ENCODE measurements at places on chromosomes 12 and 14.

- H3K27me3 ChIP-seq = no peaks in the 10 kb centered on the region
- no peaks in the 10 kb centered on the region for H3K4me1 ChIP-seq
- DNase-seq = no peak
- H3K27ac ChIP-seq = no peak overlapping the region
- H3K36me3 ChIP-seq = peaks cover 34% of the 10 kb centered on the region
- no peak overlapping the region for H3K4me3 ChIP-seq
Observed at GRCh38 chr14:52008136-52008535, 18.8 kb downstream of the RTRAF start.

GRCh38 chr12:27571463-27571862, 47.5 kb downstream of the PPFIBP1 start:
- no peaks in the 10 kb centered on the region for H3K36me3 ChIP-seq
- no peak overlapping the region for H3K27ac ChIP-seq
- no peak for DNase-seq

DNA sequence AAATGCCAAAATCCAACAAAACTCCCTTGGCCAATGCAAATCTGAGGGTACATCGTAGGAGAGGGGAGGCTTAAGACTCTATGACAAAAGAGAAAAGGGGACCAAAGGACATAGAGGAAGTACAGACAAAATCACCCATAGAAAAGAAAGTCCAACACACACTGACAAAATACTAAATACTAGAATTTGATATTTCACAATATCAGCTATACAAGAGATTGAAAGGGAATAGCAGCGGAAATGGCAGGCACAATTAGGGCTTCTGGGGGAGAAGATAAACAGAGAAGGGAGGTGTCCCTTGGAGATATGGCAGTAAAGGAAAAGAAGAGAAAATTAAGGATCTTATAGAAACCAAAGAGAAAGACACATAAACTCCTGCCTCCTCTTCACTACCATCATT, 29.0 kb downstream of the ATP2B1 start:
- no peak for DNase-seq
- peaks cover 71% of the 10 kb centered on the region for H3K4me1 ChIP-seq
- H3K27me3 ChIP-seq = no peaks in the 10 kb centered on the region
- H3K36me3 ChIP-seq = peaks cover 15% of the 10 kb centered on the region

GRCh38 chr14:87334997-87335685, 657.8 kb downstream of the GALC start:
- H3K27ac ChIP-seq = no peak overlapping the region
- H3K27me3 ChIP-seq = no peaks in the 10 kb centered on the region
- H3K4me1 ChIP-seq = no peaks in the 10 kb centered on the region
